ENCODE measurements at places on chromosomes 2 and 18. TPM values are rescaled to one million over a fixed set of nuclear protein-coding genes. Genes with fewer than 3 reads are reported as not detected.

DNA sequence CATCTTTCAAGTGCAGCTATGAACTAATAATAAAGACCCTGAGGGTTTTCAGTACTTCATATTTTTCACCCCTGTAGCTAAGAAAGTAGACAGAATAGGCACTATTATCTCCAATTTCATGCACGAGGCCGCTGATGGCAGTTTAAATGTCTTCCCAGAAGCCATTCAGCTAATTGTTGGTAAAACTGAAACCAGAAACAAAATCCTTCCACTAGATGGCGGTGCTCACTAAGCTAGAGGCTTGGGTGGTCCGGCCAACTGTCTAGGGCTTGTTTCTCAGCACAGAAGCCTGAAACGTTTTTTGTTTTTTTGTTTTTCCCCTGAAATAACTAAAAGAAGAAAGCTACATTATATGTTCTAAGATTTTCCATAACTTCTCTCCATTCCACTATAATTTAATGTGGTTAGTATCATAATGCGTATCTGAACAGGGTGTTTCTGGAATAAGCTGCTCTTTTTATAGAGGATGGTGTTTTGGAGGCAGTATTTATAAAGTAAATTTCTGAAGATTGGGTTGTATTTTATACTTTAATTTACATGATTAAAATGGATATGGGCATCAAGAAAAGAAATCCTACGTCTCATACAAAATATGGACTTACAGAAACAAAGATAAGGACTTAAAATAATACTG is 159.4 kb downstream of the PIK3C3 start:
- peak overlapping the region; percentile 49 for H3K4me3 ChIP-seq
- no peak overlapping the region for H3K27ac ChIP-seq
- H3K27me3 ChIP-seq = no peaks in the 10 kb centered on the region

GRCh38 chr2:183078163-183078463 is 434 bp upstream of the DUSP19 start:
- H3K27ac ChIP-seq = peak overlapping the region; percentile 88
- DNase-seq = no peak
- H3K4me3 ChIP-seq = peak overlapping the region; percentile 83
- H3K27me3 ChIP-seq = no peaks in the 10 kb centered on the region

DNA sequence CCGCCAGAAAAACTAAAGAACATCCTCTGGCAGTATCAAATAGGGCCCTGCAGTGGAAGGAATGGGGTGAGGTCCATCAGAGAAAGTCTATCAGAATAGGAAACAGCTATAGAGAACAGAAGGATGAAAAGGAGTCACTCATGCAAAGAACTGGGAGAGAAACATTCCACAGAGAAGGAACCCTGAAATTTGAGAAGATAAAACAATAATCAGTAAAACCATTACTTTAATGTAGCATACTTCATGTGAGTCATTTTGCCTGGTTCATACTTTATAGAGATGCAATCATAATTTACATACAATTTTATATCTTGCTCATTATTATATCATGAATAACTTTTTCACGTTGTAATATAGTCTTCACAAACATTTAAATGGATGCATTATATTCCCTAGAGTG is 402.2 kb downstream of the NCKAP5 start:
- no peak overlapping the region for H3K4me3 ChIP-seq
- H3K36me3 ChIP-seq = no peaks in the 10 kb centered on the region
- no peak for DNase-seq
- no peaks in the 10 kb centered on the region for H3K4me1 ChIP-seq
- H3K27ac ChIP-seq = no peak overlapping the region
- no peaks in the 10 kb centered on the region for H3K27me3 ChIP-seq

MC5R gene
- total RNA-seq = not detected

RPS27A gene
- total RNA-seq = 831 TPM

DNA sequence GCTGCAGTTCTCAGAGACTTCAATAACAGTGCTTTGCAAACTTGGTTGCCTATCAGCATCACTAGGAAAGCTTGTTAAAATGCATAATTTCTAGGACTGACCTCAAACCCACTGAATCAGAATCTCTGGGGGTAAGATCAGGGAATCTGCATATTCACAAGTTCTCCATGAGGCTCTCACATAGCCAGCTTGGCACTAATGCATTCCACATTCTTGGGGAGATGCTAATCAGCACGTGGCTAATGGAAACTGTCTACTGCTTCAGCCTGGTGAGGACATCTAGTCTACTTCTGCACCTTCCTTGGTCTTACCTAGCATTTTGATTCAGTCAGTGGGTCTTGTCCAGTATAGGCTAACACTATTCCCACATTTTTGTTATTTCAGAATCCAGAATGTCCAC is 56.3 kb downstream of the RBKS start:
- H3K36me3 ChIP-seq = no peaks in the 10 kb centered on the region
- H3K4me1 ChIP-seq = no peaks in the 10 kb centered on the region
- no peak for DNase-seq
- no peak overlapping the region for H3K4me3 ChIP-seq
- H3K27ac ChIP-seq = no peak overlapping the region

DNA sequence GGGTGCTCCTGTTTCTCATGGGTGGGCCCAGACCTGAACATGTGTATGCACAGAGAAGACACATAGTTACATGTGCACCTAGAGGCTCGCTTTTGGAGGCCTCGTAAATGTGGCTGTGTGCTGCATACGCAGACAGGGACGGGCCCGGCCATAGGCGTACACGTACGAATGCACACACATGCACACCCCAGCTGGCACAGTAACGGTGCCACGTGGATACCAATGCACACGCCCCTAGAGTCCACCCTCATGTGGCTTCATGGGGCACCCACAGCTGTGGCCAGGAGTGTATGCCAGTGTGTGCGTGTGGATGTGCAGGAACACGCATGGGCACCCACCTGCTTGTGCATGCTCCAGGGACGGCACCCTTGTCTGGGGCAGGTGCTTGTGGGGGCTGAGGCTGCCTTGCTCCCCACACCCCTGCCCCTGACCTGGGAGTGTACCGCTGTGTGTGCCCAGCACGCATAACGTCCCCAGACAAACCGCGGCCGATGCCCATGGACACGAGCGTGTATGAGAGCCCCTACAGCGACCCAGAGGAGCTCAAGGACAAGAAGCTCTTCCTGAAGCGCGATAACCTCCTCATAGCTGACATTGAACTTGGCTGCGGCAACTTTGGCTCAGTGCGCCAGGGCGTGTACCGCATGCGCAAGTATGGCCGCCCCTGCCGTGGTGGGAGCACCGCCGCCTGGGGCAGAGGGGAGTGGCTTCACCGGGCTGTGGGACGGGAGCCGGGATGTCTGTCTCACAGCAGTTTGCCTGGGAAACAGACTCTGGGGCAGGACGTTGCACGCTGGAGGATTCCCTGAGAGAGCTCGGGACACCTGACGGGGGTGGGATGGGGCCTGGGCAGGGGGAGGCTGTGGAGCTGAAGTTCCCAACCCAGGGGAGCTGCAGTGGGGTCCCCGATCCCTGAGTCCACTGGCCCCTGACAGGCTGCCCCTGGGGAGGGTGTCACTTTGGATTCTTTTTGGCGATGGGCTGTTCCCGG is 21.0 kb downstream of the ZAP70 start:
- H3K36me3 ChIP-seq = no peaks in the 10 kb centered on the region
- H3K4me3 ChIP-seq = no peak overlapping the region
- no peaks in the 10 kb centered on the region for H3K27me3 ChIP-seq
- no peak overlapping the region for H3K27ac ChIP-seq
- H3K4me1 ChIP-seq = no peaks in the 10 kb centered on the region
- DNase-seq = no peak

GRCh38 chr2:34234823-34235222 is 635.7 kb upstream of the FAM98A start:
- H3K4me1 ChIP-seq = no peaks in the 10 kb centered on the region
- DNase-seq = no peak
- no peak overlapping the region for H3K4me3 ChIP-seq
- no peaks in the 10 kb centered on the region for H3K27me3 ChIP-seq

GRCh38 chr2:16165518-16166326 is 225.4 kb downstream of the MYCN start:
- H3K4me3 ChIP-seq = no peak overlapping the region
- DNase-seq = no peak
- no peaks in the 10 kb centered on the region for H3K27me3 ChIP-seq
- H3K36me3 ChIP-seq = no peaks in the 10 kb centered on the region
- H3K4me1 ChIP-seq = no peaks in the 10 kb centered on the region

DNA sequence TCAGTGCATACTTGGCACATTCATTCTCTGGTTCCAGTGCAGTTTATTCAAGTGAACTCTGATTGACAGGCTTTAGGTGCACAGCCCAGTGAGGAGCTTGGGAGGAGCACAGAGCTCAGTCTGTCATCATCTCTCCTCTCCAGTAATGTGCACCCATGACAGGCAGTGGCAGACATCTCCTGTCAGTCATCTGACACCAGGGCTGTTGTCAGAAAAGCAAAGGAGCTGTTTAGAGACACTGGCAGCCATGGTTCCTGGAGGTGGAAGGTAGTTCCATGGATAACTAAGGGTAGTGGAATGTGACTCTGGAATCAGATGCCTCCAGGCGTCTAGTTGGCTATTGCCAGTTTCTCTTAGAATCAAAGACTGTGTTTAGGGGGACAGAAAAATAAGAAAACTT is 308.8 kb downstream of the DCDC2C start:
- H3K36me3 ChIP-seq = no peaks in the 10 kb centered on the region
- H3K4me3 ChIP-seq = no peak overlapping the region
- H3K27me3 ChIP-seq = no peaks in the 10 kb centered on the region
- no peak for DNase-seq

DNA sequence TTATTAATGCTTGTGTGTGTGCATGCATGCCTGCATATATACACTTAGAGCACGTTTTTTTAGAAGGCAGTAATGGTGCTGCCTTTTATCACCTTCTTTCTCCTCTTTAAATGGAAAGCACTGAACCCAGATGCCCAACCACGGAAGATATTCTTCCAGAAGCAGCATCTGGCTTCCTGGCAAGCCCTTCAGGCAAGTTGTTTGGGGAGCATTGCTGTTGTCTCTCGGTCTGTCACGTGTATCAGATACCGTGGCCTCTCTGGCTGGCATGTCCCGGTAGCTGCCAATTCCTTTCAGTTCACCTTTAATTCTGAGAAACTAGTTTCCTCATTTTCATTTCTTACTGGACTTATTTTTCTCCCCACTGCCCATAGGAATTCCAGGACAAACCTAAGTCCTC is 587.8 kb downstream of the ARHGAP15 start:
- DNase-seq = no peak
- H3K27ac ChIP-seq = peak overlapping the region; percentile 58
- H3K36me3 ChIP-seq = no peaks in the 10 kb centered on the region
- peak overlapping the region; percentile 60 for H3K4me3 ChIP-seq
- no peaks in the 10 kb centered on the region for H3K27me3 ChIP-seq
- H3K4me1 ChIP-seq = peaks cover 9% of the 10 kb centered on the region

DNA sequence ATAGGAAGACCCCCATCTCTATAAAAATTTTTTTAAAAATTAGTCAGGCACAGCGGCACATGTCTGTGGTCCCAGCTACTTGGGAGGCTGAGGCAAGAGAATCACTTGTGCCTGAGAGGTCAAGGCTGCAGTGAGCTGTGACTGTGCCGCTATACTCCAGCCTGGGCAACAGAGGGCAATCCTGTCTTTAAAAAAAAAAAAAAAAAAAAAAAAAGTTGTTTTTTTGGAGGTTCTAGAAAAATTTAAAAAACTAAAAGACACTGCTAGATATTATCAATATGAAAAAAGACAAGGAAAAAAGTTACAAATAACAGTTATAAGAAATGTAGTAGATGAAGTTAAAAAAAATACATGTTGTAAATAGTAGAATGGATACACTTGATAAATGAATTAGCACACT is 56.1 kb upstream of the C2orf15 start:
- H3K27ac ChIP-seq = no peak overlapping the region
- H3K4me3 ChIP-seq = no peak overlapping the region
- no peaks in the 10 kb centered on the region for H3K27me3 ChIP-seq
- H3K36me3 ChIP-seq = no peaks in the 10 kb centered on the region
- DNase-seq = no peak

LTBP1 gene
- total RNA-seq = 786 TPM

DNA sequence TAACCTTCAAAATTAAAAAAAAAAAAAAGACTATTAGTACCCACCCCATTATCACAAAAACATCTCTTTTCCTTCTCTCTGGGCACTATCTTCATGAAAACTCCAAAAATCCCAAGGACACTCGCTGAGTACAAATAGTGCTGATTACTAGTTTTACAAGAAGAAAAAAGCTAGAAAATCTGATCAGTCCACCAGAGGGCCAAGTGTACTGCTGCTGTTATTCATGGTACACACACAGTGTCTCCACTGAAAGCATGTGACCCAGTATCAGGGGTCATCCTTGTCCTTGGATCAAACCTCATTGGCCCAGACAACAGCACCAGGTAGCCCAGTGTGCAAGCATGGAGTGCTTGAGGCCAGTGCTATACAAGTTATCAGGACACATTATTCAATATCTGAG is 382.7 kb upstream of the KLHL29 start:
- H3K4me1 ChIP-seq = no peaks in the 10 kb centered on the region
- H3K36me3 ChIP-seq = no peaks in the 10 kb centered on the region
- H3K4me3 ChIP-seq = no peak overlapping the region
- no peaks in the 10 kb centered on the region for H3K27me3 ChIP-seq

DNA sequence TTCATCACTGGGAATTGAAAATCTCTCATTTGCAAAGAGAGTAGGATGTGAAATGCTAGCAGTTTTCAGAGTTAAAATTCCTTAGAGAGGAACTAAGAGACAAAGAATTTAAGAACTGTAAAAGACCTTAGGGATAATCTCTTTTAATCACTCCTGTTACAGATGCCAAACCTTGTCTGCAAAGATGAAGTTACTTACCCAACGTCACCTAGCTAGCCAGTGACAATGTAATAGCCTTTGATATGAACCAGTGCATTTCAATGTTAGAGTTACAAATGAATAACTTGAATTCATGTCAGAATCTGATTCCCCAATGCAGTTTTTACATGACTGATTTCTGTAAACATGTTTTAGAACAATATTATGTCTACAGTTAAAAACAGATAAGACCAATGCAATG is 190.1 kb downstream of the LRP1B start:
- no peak overlapping the region for H3K4me3 ChIP-seq
- no peaks in the 10 kb centered on the region for H3K27me3 ChIP-seq
- H3K4me1 ChIP-seq = no peaks in the 10 kb centered on the region
- DNase-seq = no peak
- no peaks in the 10 kb centered on the region for H3K36me3 ChIP-seq

LRRC30 gene
- not detected for total RNA-seq

DNA sequence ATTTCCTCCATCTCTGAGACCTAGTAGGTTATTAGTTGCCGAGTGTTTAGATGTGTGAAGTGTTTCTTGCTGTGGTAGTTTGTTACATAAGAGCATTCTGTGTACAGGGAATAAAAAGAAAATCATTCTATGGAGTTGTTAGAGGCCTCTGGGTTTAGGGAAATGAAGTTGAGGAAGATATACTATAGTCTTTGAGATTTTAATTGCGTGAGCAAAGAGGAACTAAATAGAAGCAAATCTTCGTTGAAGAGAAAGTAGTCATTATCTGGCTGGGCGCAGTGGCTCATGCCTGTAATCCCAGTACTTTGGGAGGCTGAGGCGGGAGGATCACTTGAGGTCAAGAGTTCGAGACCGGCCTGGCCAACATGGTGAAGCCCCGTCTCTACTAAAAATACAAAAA is 19.0 kb downstream of the USP39 start:
- H3K27ac ChIP-seq = no peak overlapping the region
- no peak overlapping the region for H3K4me3 ChIP-seq
- DNase-seq = no peak

CCL20 gene
- not detected for total RNA-seq

TBR1 gene
- not detected for total RNA-seq

GRCh38 chr2:191501561-191502168 is 176.3 kb upstream of the NABP1 start:
- no peaks in the 10 kb centered on the region for H3K27me3 ChIP-seq
- H3K27ac ChIP-seq = no peak overlapping the region
- no peaks in the 10 kb centered on the region for H3K36me3 ChIP-seq

GRCh38 chr2:232204457-232204931 is 174.1 kb upstream of the ALPP start:
- H3K4me3 ChIP-seq = no peak overlapping the region
- H3K27me3 ChIP-seq = no peaks in the 10 kb centered on the region
- no peak for DNase-seq
- no peaks in the 10 kb centered on the region for H3K36me3 ChIP-seq
- H3K27ac ChIP-seq = no peak overlapping the region
